Naive thymus-derived CD8-positive, alpha-beta T cell (primary cell): ENCODE measurements at places on chromosomes 7 and 10.
A peak's percentile ranks its signal among the peaks of the same experiment; 100 is the strongest.

DNA sequence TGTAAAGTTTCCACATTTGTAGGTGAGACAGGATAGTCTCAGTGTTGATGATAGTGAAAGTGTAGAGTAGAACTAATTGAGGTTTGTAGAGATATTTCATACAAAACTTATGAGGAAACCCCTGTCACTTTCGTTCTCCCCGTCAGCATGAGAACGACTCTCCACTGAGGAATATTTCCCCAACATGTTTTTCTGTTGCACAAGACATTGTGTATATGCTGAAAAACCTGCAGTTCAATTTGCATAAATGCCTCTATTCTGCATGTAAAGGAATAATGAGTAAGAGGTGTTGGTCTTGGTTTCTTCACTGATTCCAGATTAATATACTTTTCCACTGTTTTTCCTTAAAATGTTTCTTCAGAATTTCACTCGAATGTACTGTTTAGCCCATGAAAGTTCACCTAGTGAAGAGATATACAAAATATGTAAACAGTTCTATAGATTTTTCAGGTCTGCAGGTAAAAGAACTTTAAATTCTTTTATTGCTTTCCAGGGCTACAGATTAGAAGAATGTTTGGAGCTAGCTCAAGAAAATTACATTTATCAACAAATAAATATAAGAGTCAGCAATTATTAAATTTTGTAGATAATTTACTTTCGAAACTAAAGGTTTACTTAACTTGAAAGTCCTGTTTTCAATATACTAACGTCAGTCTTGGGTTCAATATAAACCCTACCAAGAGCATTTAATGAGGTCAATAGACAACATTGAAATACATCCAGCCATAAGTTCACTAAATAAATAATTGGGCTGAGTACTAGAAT lies 37.2 kb downstream of the HEPACAM2 start:
- DNase-seq, result no peak

- DNase-seq, result no peak
Measured at GRCh38 chr7:2517678-2518507, 1.7 kb upstream of the LFNG start.

GRCh38 chr10:55750458-55750857 lies 610.6 kb downstream of the ZWINT start:
- no peak for DNase-seq

- no peak for DNase-seq
Measured at GRCh38 chr10:125783957-125784356, 8.3 kb upstream of the MMP21 start.

DNA sequence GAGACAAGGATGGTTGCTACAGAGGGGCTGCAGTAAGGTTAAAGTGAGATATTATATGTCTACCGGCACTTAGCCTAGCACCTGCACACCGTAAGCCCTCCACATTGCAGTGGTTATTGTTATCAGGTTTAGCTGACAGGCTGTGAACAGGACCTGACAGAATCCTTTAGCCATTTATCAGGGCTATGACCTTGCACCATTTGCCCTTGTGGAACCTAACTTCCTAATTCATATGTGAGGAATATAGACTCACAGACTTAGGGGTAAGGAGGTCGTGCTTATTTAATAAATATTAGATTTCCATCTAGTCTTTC lies 10.1 kb downstream of the NCOA4 start:
- DNase-seq, result no peak

GRCh38 chr7:108331971-108332370 lies 124.3 kb downstream of the NRCAM start:
- no peak for DNase-seq

DNA sequence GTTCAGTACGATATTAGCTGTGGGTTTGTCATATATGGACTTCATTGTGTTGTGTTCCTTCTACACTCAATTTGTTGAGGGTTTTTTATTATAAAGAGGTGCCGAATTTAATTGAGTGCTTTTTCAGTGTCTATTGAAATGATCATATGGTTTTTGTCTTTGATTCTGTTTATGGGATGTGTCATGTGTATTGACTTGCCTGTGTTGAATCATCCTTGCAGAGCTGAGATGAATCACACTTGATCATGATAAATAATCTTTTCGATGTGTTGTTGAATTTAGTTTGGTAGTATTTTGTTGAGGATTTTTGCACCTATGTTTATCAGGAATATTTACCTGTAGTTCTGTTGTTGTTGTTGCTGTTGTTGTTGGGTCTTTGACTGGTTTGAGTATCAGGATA lies 39.8 kb downstream of the ATOH7 start:
- DNase-seq, result no peak

DNA sequence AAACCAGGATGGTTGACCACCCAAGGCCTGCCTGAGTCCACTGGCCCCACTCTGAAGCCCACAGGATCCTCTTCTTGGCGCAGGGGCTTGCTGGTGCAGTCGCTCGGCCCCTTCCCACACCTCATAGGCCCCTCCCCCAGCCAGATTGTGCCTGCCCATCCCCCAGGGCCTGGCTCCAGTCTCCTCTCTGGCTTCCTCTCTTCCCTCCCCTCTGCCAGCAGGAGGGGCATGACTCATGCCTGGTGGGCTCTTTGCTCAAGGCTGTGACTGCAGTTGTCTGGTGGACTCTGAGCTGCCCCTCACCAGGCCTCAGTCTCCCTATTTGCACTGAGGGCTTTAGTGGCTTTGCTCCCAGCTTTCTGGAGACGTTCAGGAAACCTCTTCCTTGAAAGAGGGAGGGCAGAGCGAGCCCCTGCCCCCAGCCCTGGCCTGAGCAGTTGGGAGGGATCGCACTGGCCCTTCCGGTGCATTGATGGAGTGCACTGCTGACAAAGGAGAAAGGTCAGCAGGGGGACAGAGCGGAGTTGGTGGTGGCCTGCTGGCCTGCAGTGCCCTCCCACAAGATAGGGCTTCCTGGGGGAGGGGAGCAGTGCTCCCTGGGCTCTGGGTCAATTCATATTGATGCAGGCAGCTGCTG lies 60.7 kb downstream of the ZMIZ1 start:
- no peak for DNase-seq

GRCh38 chr7:135716677-135717238 lies 11.2 kb downstream of the SLC13A4 start:
- DNase-seq, result no peak

- DNase-seq, result no peak
Measured at GRCh38 chr10:7956508-7956907, 98.0 kb upstream of the GATA3 start.

- DNase-seq, result peak; percentile 6
Measured at GRCh38 chr10:87850742-87851205, 12.6 kb downstream of the KLLN start.

DNA sequence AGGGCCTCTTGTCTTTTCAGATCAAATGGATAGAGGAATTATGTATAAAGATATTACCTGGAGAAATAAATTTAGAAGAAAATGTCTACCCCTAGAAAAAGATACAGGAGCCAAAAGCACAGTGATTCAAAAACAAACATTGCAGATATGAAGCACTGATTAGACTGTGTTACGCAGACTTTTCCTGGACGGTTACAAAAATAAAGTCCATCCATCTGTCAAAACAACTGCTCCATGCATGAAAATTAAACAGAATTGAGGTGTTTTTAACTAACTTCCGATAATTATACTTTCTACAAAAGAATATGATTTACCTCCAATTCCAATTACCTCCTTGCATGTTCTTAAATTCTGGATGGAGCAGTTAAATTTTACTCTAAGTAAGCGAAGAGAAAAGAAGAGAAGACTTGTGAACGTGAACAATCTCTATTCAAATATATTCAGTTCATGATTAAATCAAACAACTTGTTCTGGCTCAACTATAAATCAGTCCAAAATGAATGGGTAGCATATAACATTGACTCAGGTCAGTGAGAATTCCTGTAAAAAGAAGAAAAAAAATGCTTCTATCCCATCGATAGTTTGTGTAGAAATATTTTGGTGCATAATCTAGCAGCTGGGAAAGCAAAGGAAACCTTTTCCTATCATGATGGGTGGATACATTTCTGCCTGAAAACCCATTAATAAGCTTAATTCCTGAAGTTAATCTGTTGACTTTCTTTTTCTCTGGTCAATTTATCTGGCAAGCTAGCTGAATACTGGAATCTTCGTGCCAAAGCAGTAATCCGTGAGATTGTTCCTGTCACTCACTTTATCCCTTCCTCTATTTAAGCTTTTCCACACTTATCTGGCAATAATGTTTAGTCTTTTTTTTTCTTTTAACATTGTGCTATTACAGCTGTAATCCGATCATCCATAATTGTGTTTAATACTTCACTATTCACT lies 80.4 kb downstream of the SEMA3A start:
- DNase-seq, result no peak

- no peak for DNase-seq
Measured at GRCh38 chr10:12025591-12025990, 17.0 kb downstream of the UPF2 start.

DNA sequence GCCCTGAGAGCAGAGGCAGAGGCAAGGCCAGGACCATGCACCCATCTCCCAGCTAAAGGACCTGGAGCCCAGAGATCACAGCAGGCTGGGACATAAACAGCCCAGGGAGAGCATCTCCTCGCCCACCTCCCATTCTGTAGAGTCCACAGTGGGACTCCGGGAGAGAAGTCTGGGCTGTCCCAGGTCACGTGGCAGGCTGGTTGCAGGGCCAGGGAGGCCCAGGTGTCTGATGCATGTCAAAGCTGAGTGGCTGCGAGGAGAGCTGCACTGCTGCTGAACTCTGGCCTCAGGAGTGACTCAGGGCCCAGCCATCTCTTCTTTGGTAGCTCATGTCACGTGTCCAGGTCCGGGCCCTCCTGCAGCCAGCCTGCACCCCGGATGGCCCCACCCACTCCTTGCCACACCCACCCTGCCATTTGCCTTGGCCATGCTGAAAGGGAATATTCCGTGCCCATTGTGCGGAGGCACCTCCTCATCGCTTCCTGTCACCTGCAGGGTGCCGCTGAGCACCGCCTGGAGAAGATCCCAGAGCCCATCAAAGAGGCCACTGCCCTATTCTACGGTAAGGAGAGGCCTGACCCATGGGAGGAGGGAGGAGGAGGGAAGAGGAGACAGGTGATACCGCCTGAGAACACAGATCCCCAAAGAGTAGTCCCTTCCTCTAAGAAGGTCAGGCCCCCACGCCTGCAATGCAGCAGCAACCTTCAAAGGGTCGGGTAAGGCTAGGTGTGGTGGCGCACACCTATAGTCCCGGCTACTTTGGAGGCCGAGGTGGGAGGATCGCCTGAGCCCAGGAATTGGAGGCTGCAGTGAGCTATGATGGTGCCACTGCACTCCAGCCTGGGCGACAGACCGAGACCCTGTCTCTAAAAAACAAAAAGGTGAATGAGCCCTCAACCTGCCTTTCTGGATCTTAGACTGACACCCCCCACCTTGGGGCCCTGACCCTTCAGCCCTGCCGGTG lies 12.6 kb upstream of the SH2B2 start:
- DNase-seq, result no peak

- no peak for DNase-seq
Measured at GRCh38 chr10:117294039-117294645, 53.2 kb downstream of the SLC18A2 start.

DNA sequence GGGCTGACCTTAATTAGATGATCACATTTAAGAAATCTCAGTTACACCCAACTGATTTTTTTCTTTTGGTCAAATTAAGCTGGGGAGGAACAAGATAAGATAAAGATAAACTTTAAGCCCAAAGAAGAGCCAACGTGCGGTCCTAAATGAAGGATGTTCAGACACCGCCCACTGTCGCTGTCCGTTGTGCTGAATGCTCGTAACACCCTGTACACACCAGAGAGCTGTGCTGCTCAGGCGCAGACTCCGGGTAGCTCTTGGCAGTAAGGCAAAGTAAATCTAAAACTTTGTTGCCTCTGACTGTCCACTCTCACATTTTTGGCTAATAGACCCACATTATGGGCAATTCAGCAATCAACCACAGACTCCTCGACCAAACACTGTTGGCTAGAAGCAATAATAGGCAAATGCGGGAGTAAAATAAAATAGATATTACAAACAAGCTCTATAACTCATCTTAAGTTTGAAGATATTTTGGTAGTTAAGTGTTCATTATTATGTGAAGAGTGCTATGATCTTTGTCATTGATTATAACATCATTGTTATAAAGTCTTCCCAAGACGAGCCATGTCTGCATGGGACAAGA lies 57.1 kb downstream of the PLPP4 start:
- no peak for DNase-seq

DNA sequence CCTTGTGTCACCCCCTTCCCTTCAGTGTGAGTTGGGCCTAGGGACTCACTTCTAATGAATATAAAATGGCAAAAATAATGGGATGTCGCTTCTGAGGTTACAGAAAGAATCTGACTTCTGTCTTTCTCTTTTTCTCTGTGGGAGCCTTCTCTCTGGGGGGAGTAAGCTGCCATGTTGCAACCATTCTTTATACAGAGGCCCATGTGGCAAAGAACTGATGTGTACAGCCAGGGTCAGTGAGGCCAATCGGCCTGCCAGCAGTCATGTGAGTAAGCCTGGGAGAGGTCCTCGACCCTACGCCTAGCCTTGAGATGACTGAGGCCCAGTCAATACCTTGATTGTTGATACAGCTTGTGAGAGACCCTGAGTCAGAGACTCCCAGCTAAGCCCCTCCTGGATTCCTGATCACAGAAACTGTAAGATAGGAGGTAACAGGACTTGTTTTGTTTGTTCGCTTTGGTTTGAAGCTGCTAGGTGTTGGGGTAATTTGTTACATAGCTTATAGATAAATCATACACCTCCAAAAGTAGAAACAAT lies 1.7 kb downstream of the TCAF1 start:
- no peak for DNase-seq

GRCh38 chr7:47965456-47965855 lies 14.0 kb downstream of the HUS1 start:
- DNase-seq, result no peak

DNA sequence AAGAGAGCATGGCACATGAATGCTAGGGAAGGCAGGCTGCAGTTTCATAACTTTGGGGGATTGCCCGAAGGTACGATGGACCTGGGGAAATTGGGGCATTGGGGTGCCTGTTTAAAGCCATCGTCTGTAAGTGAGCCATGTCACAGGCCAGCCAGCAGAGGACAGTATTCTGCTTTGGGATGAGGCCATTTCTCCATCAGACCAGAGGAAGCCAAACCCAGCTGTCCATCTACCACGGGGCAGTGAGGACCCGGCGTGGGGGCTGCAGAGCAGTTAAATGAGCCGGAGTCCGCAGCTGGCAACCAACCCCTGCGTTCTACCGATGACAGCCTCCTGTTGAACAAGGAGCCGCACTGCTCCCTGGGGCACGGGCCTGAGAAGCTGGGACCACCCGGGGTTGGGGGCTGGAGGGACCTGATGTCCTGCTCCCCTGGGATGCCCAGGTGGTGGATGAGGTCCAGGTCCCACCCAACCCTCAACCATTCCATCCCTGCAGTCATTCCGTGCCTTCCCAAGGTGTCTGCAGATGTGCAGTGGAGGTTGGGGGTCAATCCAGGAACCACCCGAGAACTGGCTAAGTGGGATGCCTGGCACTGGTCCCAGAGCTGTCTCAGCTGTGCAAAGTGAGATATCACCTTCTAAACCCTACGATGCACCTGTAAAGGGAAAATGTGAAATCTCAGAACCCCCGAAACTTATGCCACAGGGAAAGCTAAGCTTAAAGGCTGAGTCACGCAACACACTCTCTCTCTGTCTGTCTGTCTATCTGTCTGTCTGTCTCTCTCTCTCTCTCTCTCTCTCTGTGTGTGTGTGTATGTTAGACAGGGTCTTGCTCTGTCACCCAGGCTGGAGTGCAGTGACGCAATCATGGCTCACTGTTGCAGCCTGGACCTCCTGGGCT lies 12.1 kb upstream of the RHBDD2 start:
- DNase-seq, result peak; percentile 10

GRCh38 chr10:73456187-73456890 lies 23.0 kb upstream of the MSS51 start:
- no peak for DNase-seq

- no peak for DNase-seq
Measured at GRCh38 chr7:103714376-103714927, 268.4 kb upstream of the SLC26A5 start.
